Activated naive CD4-positive, alpha-beta T cell (primary cell): ENCODE measurements at places on chromosomes 11 and 22.

- DNase-seq, result no peak
These were observed 130.5 kb downstream of the KIRREL3 start for GRCh38 chr11:126870021-126870420.

DNA sequence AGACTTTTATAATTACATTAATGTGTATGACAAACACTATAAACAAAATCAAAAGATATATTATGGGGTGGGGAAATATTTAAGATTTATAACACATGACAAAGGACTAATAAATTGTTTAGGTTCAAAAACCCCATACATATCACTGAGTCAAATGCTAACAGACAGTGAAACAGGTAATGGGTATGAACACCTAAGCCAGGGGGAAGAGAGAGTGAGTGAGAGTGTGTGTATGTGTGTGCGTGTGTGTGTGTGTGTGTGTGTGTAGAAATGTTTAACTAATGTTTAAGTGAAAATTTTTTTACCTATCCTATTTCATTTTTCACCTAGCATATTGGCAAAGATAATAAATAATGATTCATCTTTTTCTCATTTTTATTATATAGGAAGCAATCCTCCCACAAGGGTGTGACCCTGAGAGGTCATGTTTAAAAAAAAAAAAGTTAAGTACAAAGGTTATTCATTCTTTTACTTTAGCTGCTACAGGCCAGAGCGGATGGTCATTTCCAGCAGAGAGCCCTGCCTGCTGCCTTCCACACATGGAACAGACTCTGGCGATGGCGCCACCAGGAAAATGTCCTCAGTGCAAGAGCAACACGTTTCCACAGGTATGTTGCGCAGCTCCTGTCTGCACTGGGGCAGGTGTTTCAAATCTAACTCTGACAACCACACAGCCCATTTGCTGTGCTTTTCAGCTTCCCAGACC lies 72.9 kb downstream of the PISD start:
- no peak for DNase-seq

GRCh38 chr11:16613512-16614381 lies 124.7 kb upstream of the C11orf58 start:
- peak; percentile 13 for DNase-seq

GRCh38 chr11:113507341-113507740 lies 32.1 kb upstream of the DRD2 start:
- no peak for DNase-seq

- DNase-seq, result no peak
These were observed 1.8 kb downstream of the CDC42EP2 start for GRCh38 chr11:65316227-65317024.

DNA sequence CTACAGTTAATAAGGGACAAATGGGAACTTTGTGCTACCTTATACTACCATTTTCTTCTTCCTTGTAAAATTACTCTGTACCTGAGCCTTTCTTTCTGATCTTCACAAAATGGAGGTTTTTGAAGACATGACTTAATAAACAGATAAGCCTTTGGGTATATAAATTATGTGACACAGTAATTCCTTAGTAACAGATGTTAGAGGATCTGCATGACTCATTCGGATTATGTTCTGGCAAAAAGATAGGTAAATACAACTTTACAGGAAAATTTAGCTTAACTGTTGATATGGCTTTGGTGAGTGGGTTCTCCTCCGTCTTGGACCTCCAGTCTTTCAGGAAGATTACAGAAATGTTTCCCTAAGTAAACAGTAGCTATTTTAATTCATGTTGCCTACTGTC lies 61.8 kb downstream of the BID start:
- no peak for DNase-seq

GRCh38 chr11:71185411-71185810 lies 67.0 kb downstream of the SHANK2 start:
- no peak for DNase-seq

DNA sequence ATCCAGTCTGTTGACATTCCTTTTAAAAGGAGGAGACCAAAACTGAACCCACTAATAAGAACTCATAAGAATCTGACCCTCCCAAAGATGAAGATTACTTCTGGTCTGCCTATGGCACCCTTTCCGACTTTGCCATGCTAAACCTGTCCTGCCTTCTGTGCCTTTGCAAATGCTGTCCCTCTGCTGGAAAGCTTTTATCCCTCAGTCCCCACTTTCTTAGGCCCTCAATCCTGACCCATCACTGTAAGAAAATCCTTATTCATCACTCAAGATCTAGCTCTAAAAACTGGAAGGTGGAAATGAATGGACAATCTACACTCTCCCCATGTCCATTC lies 10.4 kb downstream of the MPZL3 start:
- DNase-seq, result no peak

DNA sequence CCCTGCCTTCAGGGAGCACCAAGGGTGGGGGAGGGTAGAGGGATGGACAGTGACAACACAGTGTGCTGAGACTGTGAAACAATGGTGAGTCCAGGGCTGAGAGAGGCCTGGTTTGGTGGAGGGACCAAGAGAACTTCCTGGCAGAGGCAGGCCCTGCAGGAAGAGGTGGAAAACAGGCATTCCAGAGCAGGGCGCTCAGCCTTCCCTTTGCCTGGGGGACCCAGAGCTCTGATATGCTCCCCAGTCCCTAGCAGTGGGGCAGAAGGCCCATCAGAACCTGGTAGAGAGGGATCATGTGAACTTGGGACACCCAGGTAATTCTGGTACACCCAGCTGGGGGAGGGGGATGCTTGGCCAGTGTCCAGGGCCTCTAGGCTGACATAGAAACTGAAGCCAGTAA lies 17.2 kb upstream of the UVRAG start:
- no peak for DNase-seq

DNA sequence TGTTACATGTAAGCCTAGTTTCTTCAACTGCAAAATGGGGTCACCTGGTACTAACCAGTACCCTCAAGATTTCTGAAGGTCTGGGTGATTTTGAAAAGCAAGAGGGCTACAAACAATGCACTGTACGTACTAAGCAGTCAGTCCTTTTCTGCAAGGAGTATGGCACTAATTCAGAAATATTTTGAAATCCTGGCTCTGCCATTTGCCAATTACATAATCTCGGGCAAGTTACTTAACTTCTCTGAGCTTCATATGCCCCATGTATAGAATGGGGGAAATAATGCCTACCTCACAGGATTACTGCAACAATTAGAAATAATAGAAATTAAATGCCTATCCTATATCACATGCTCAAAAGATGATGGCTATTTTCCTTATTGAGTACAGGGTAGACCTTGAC lies 60.7 kb upstream of the CCDC89 start:
- DNase-seq, result no peak

GRCh38 chr11:60780065-60780464 lies 5.1 kb upstream of the MS4A10 start:
- no peak for DNase-seq

DNA sequence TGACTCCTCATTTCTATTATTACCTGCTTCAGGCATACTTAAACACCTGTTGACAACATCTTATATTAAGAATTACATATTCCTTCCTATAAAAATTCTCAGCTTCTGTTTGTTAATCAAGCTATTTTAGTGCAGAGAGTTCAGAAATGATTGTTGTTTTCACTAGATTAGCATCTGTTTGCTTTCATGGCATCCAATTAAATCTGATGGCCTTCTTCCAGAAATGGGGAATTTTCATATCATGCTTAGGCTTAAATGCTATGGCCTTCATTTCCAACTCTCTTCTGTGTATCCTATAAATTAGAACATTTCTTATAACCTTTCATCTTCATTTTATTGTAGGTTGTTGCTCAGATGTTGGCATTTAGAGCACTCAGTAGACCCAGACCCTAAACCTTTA lies 180.0 kb downstream of the WNT11 start:
- DNase-seq, result no peak

DNA sequence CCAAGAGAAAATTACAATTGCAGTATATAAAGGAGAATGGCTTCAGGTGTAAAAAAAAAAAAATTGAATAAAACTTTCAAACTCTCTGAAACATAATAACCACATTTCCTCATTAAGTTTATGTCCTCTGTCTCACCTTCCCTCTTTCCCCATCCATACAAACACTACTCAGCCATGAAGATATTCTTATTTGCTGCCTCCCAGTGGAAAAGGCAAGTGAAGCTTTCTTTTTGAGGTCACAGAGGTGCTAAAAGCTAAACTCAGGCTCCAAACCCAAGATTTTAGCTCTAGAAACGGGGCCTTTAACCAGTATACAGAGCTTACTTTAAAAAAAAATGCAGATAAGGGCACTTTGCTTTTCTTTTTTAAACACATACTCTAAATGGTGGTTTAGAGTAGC lies 1568.5 kb downstream of the FAM181B start:
- DNase-seq, result no peak
